ENCODE measurements at places on chromosomes 13 and 19.
A peak's percentile ranks its signal among the peaks of the same experiment; 100 is the strongest.

GRCh38 chr19:18415178-18415867 lies 3.9 kb upstream of the SSBP4 start:
- no peak for DNase-seq

GRCh38 chr13:41694545-41695301 lies 237.4 kb downstream of the RGCC start:
- no peak for DNase-seq

- no peak for DNase-seq
These were observed 18.8 kb upstream of the GTF2F2 start for GRCh38 chr13:45101327-45102018.

DNA sequence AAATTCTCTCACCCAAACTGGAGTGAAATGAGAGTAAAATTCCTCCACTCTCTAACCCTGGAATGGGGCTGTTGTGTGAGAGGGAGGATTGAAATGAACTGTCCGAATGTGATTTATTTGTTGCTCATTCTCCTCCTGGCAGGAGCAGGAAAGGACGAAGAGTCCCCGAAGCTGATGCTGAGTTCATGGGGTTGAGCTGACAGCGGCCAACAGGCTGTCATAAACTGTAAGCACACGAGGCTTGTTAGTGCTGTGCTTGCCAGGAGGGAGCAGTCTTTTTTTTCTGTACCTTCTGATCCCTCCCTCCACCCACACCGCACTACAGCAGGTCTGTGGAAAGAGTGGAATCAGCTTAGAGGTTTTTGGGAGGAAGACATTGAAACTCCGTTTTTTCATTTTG lies 33.1 kb upstream of the ZNF331 start:
- no peak for DNase-seq

DNA sequence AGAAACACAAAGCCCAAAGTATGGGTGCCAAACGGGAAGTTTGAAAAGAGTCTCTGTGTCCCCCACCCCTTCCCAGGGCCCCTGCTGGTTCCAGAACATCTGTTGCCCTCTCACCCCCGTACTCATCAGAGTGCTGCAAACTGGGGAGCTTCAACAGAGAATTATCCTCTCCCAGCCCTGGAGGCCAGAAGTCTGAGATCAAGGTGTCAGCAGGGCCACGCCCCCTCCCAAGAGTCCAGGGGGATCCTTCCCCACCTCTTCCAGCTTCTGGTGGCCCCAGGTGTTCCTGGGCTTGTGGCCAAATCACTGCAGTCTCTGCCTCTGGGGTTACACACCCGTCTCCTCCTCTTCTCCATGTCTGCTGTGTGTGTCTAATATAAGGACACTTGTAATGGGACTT lies 183.4 kb downstream of the PTPRS start:
- no peak for DNase-seq

DNA sequence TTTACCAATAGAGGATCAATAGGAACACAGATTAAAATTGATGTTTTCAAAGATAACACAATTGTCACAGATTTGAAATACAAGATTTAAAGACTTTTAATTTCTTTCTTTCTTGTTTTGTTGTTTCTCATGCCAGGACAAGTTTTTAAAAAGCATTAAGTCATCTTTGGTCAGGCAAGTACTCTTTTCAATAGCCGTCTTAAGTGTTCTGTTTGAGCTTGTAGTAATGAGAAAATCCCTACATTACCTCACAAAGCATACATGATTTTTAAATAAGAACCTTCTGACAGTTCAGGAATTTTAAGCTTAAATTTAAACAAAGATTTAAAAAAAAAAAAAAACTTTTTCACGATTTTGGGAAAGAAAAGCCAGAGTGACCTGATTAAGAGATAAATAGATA lies 216.3 kb upstream of the PRR20A start:
- DNase-seq, result no peak

DNA sequence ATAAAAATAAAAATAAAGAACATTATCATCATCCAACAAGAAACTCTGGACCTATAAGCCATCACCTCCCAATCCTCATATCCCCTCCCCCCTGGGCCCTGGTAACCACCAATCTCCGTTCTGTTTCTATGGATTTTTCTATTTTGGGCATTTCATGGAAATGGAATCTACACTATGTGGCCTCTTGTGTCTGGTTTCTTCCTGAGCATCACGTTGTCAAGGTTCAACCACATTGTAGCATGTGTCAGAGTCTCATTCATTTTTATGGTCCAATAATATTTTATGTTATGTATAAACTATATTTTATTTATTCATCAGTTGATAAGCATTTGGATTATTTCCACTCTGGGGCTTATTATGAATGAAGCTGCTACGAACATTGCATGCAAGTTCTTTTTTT lies 26.9 kb downstream of the SULT2B1 start:
- DNase-seq, result no peak

DNA sequence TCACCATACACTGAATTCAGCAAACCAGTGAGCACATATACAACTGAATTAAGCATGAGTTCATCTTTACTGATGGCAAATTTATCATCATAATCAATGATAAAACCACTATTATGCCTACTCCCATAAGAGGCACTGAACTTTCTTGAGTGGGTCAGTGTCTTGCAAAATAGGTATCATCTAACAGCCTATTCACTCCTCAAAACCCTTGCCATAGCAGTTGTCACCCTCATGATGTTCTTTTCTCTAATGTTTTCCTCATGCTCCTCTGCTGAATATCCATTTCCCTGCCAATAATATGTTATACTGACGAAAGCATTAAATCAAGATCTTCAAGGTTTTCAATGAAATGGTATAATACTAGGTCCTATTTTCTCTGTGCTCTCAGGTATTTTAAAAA lies 5.6 kb downstream of the ARGLU1 start:
- no peak for DNase-seq

- DNase-seq, result no peak
These were observed 15.9 kb upstream of the C13orf46 start for GRCh38 chr13:113989585-113990300.

- DNase-seq, result no peak
These were observed 372 bp upstream of the ZNF699 start for GRCh38 chr19:9309974-9310446.

GRCh38 chr19:14337510-14337909 lies 43.7 kb upstream of the ADGRE5 start:
- peak; percentile 68 for DNase-seq

GRCh38 chr19:46392252-46392801 lies 21.0 kb downstream of the CCDC8 start:
- DNase-seq, result no peak

DNA sequence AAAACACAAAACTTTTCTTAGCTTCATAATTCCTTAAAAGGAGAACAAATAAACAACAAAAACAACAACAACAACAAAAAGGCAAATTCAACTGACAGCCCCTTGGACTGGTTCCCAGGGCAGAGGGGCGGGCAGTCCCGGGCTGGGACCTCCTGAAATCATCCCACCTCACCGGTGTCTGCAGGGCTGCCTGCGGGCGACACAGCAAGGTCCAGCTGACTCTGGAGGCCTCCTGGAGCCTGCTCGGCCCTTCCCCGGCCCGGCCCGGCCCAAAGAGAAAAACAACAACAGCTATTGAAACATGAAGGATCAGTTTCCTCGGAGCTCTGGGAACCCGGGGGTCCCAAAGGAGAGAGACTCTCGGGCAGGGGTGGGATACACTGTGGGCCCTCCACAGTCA lies 5.0 kb upstream of the ISYNA1 start:
- no peak for DNase-seq

GRCh38 chr19:10292206-10292788 lies 2.5 kb downstream of the ICAM5 start:
- peak; percentile 78 for DNase-seq

DNA sequence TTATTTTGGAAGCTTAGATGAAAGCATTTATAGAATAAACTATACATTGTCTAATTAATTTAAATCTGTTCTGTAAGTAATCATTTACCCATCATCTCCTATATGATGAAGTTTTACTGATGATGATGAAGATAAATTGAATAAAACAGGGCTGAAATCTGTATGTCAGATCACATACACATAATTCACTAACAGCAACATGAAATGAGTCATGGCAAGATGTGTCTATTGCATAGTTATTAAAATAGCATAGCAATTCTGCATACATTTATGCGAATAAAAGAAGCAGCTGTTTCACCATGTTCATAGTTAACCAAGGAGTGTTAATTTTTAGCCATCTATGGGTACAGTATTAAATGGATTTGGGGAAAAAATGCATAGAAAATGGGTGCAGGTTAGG lies 424.9 kb downstream of the LIG4 start:
- DNase-seq, result no peak

- DNase-seq, result no peak
These were observed 7.5 kb upstream of the WDFY2 start for GRCh38 chr13:51576754-51577153.

- DNase-seq, result no peak
These were observed 1922.3 kb upstream of the PCDH20 start for GRCh38 chr13:63337921-63338320.

- no peak for DNase-seq
These were observed 38.6 kb upstream of the TSHZ3 start for GRCh38 chr19:31387717-31388301.

GRCh38 chr13:27504128-27504867 lies 53.9 kb upstream of the MTIF3 start:
- DNase-seq, result no peak

- DNase-seq, result no peak
These were observed 4.9 kb upstream of the ESD start for GRCh38 chr13:46801858-46802257.

DNA sequence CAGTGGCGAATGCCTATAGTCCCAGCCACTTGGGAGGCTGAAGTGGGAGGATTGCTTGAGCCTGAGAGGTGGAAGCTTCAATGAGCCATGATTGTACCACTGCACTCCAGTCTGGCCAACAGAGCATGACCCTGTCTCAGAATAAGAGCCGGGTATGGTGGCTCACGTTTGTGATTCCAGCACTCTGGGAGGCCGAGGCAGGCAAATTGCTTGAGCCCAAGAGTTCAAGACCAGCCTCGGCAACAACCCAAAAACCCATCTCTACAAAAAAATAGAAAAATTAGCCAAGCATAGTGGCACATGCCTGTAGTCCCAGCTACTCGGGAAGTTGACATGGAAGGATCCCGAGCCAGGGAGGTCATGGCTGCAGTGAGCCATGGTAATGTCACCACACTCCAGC lies 5.3 kb upstream of the NECTIN2 start:
- no peak for DNase-seq

- DNase-seq, result no peak
These were observed 98.8 kb upstream of the TMTC4 start for GRCh38 chr13:100773429-100773828.

GRCh38 chr19:50352242-50352641 lies 13.2 kb downstream of the NAPSA start:
- DNase-seq, result no peak

DNA sequence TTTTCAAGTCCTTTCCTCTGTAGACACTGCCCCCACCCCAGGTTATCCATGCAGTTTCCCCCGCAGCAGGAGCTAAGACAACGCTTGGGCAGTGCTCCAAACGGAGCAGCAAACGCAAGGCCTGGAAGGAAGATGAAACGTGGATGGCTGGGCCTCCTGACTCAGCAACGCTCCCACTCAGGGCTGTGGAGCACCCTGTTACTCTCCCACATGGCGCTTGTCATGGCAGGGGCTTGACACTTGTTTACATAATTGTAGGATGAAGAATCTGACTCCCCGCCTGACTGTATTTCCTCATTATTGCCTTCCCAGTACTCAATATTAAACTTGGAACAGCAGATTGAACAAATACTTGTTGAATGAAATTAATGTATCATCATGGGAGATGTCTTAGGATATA lies 799 bp upstream of the C1QTNF9B start:
- no peak for DNase-seq

- DNase-seq, result no peak
These were observed 46.9 kb downstream of the TPP2 start for GRCh38 chr13:102643656-102644055.

- no peak for DNase-seq
These were observed 2.1 kb downstream of the TMEM238 start for GRCh38 chr19:55382013-55382412.

DNA sequence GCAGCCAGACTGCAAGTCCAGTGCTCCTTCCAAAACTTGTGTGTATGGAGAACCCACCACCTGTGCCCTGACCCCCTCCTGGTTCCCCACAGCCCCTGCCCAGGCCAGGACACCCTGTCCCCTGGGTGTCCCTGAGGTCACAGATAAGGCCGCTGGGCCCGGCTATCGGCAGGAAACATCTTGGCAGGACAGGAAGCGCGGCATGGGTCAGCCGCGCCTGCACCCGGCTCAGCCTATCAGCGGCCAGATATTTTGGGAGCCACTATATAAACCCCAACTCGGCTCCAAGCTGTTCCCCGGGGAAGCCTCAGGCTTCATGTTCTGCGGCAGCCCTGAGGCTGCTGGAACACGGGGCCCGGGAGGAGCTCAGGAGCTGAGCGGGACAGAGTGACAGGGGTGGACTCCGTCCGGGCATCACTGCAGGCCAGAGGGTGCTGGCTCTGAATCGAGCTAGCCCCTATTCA lies 60.8 kb downstream of the AP1M1 start:
- DNase-seq, result peak; percentile 25

DNA sequence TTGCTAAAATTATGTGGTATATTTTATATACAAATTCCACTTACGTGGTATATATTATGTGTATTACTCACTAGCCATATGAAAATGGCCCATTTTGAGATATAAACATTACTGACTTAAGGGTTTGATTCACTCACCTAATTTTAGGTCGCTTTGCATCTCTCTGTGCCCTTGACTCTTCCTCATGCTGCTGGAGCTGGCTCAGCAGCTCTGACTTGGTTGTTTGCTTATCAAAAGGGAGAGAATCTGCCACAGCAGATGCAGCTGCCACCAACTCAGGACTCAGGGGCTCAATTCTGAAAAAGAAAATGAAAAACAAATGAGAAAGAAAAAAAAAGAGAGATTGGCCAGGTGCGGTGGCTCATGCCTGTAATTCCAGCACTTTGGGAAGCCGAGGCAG lies 12.2 kb downstream of the MRPS31 start:
- DNase-seq, result no peak

DNA sequence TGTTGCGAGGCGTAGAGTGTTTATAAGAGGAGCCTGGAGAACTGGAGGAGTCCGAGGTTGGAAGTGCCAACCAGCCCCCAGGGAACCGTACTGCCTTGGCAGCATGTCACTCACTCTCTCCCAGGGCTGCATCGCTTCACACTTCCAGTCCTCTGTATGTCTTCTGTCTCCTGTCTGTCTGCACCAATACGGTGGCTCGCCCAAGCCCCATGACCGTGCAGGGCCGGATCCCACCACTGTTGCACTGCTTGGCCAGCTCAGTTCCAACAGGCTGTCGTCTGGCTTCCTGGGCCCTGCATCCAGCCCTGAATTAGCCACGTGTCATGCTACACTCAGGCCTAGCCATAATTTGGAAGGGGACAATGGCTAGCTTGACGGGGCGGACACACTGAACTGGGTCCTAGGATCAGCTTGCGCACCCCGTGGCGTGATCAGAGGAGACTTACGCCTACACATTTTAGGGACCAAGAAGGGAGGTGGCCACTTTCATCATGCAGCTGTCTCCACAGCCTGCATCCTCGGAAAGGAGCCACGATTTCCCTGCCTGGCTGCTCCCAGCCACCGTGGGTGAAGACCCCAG lies 147.1 kb downstream of the URI1 start:
- no peak for DNase-seq
